Spinal cord (tissue), 10 donors: ENCODE measurements at places on chromosomes 2 and 18. TPM values are rescaled to one million over a fixed set of nuclear protein-coding genes. Genes with fewer than 3 reads are reported as not detected.

Gene CRIM1
- total RNA-seq: 63.5 TPM

Gene GCG
- not detected for total RNA-seq

Gene L3MBTL4
- total RNA-seq: 8.7 TPM

Gene GRHL1
- total RNA-seq: 12.0 TPM

Gene RFTN2
- 81.9 TPM for total RNA-seq

Gene DPP4
- 15.7 TPM for total RNA-seq

Gene KCNE4
- 23.8 TPM for total RNA-seq

Gene PCARE
- 0.06 TPM for total RNA-seq

Gene ACVR1C
- total RNA-seq: 1.9 TPM

Gene KIF1A
- 125 TPM for total RNA-seq

Gene SALL3
- total RNA-seq: 18.4 TPM

Gene DOK6
- total RNA-seq: 64.4 TPM

Gene GPBAR1
- 0.44 TPM for total RNA-seq

Gene C1QL2
- 0.20 TPM for total RNA-seq

Gene SKA1
- 4.8 TPM for total RNA-seq

Gene CABLES1
- total RNA-seq: 11.9 TPM

Gene NCKAP1
- 245 TPM for total RNA-seq

Gene CDH2
- 58.9 TPM for total RNA-seq

Gene TUBA4B
- not detected for total RNA-seq

Gene SANBR
- total RNA-seq: 28.9 TPM

Gene PDE1A
- total RNA-seq: 37.0 TPM

Gene BOLL
- not detected for total RNA-seq

Gene ADGRF3
- total RNA-seq: 0.11 TPM

Gene PDE11A
- 1.9 TPM for total RNA-seq

Gene SERPINB13
- total RNA-seq: not detected

Gene LBX2
- not detected for total RNA-seq

Gene PTH2R
- 0.99 TPM for total RNA-seq

Gene ELOA2
- total RNA-seq: not detected

Gene CCDC141
- 3.9 TPM for total RNA-seq

Gene RALBP1
- total RNA-seq: 35.4 TPM

Gene SERPINB12
- not detected for total RNA-seq

Gene DYNAP
- not detected for total RNA-seq

Gene FSHR
- not detected for total RNA-seq

Gene APOB
- total RNA-seq: 0.69 TPM

Gene SOCS6
- 30.7 TPM for total RNA-seq

Gene ABCG5
- 0.10 TPM for total RNA-seq

Gene PARD6G
- 20.3 TPM for total RNA-seq

Gene CFAP221
- total RNA-seq: 15.3 TPM

Gene MAP2
- 541 TPM for total RNA-seq

Gene SMYD1
- 0.06 TPM for total RNA-seq

Gene UPP2
- total RNA-seq: 1.4 TPM

Gene ASAP2
- 48.6 TPM for total RNA-seq

Gene CD207
- not detected for total RNA-seq

Gene REG1B
- total RNA-seq: not detected

Gene CXCR1
- total RNA-seq: not detected

Gene CHST9
- total RNA-seq: 8.2 TPM

Gene ANKRD23
- 5.6 TPM for total RNA-seq

Gene PLA2R1
- 56.4 TPM for total RNA-seq

Gene C2orf81
- total RNA-seq: 1.2 TPM
